Pulmonary artery endothelial cell (primary cell): ENCODE measurements at places on chromosomes 6 and 20.
A peak's percentile ranks its signal among the peaks of the same experiment; 100 is the strongest.

DNA sequence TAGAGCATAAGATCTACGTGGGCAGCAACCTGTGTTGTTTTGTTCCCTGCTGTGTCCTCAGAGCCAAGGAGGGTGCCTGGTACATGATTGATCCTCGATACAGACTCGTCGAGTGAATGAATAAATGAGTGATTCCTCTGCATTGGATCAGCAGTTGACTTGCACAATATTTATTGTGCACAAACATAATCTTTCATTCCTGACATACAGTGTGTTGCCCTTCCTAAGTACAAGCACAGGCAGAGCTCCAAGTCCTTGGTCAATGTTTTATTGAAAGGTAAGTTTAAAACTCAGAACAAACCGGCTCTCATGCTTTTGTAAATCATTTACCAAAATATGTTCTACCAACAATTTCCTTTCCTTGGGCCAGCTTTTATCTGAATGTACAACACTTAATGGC lies 57.4 kb downstream of the STMND1 start:
- no peak for DNase-seq

DNA sequence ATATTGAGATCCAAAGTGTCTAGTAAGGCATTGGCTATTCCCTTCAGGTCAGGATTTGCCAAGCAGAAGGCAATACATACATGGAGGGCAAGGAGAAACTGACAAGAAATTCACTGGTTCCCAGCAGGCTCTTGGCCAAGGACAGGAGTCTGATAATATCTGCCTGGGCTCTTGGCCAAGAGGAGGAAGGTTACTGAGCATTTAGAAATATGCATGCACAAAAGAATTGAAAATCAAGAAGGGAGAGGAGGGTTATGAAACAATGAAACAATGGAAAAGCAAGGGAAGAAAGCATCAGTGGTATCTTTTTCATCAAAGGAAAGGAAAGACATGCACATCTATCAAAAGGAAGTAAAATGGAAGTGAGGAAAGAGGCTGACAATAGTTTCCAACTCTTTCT lies 42.4 kb downstream of the ARHGAP18 start:
- DNase-seq: peak; percentile 70

DNA sequence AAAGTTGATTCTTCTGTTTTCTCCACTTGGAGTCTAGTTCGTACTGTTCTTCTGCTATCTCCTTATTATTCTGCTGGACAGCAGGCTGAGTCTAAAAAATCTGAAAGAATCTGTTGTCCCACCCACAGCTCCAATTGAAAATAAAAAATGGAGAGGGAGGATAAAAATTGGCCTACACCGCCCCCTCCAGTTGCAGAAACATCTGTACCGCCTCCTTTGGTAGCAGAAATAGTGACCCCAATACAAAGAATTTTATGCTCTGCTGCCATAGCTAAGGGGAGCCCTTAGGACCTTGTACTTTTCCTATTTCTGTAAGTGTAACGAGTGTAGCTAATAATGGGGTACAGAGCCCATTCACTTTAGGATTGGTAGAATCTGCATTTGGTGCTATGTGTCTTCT lies 4.9 kb upstream of the FKBP1A start:
- DNase-seq: no peak

GRCh38 chr6:170039156-170040114 lies 251.4 kb downstream of the DLL1 start:
- no peak for DNase-seq
